Activated CD4-positive, alpha-beta T cell treated with anti-CD3 and anti-CD28 coated beads for 4 hours (primary cell): ENCODE measurements at places on chromosomes 7 and 10.

GRCh38 chr7:43537765-43538403, 45.0 kb upstream of the STK17A start:
- DNase-seq: no peak

GRCh38 chr7:117217106-117218035, 105.5 kb downstream of the WNT2 start:
- DNase-seq: no peak

DNA sequence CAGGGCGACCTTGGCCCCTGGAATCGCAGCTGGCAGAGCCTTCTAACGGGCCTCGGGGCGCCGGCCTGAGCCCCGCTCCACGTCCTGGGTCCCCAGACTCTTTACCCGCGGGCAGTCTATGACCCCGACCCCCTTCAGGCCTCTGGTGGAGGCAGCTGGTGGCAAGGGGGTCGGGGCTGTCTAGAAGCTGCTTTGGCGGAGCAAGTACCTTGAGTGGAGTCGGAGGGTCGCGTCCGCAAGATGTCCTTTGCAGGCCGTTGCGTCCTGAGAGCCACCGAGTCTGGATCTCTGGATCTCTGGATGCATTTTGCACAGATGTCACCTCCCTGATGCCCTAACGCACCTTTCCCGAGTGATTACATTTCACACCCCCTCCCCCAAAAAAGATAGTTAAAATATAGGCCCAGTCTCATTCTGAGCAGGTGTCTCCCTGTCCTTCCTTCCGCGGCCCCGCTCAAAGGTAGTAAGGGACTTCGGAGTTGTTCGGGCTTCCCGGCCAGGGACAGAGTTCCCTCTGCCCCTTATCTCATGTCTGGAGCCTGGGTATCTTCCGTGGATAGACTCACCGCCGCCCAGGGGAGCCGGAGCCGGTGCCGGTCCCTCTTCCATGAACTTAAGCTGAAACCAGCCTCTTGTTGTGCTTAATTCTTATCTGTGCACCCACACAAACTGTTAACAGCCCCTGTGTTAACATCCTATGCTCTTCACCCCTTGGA, 457 bp downstream of the ACADSB start:
- DNase-seq: peak; percentile 8

GRCh38 chr7:12436896-12437535, 33.4 kb upstream of the VWDE start:
- no peak for DNase-seq

DNA sequence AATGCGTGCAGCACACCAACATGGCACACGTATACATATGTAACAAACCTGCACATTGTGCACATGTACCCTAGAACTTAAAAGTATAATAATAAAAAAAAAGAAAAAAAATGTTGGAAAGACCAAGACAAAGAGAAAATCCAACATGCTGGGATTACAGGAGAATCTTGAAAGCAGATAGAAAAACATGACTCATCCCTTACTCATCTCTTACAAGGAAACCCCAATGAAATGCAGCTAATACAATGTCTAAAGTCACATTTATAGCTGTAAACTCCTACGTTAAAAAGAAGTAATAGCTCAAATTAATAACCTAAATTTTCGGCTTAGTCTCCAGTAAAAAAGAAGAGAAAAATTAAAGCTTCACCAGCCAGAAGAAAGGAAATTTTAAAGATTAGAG, 47.5 kb upstream of the DGKB start:
- no peak for DNase-seq
